ENCODE measurements at places on chromosomes 2 and 18. TPM values are rescaled to one million over a fixed set of nuclear protein-coding genes. Genes with fewer than 3 reads are reported as not detected.

The VWC2L gene
- total RNA-seq = not detected

The CCDC148 gene
- total RNA-seq = 0.35 TPM

The LIMS2 gene
- total RNA-seq = 6.2 TPM

The RASGRP3 gene
- total RNA-seq = 0.81 TPM

The SULT1C4 gene
- not detected for total RNA-seq

The RNU2-63P gene
- total RNA-seq = not detected

The SERPINB4 gene
- total RNA-seq = 0.14 TPM

The TUBB8B gene
- total RNA-seq = not detected

The FBXO48 gene
- total RNA-seq = 0.60 TPM

The C1QL2 gene
- 0.86 TPM for total RNA-seq

The ZNF2 gene
- total RNA-seq = 3.8 TPM
